ENCODE measurements at places on chromosomes 11 and 22.

- no peak for DNase-seq
Measured at GRCh38 chr11:30585125-30585891, 845 bp downstream of the MPPED2 start.

- peak; percentile 4 for DNase-seq
Measured at GRCh38 chr11:3130269-3131071, 34.6 kb downstream of the OSBPL5 start.

- no peak for DNase-seq
Measured at GRCh38 chr11:82830746-82831145, 69.5 kb downstream of the PRCP start.

- no peak for DNase-seq
Measured at GRCh38 chr22:44211946-44212930, 31.5 kb downstream of the PARVG start.

DNA sequence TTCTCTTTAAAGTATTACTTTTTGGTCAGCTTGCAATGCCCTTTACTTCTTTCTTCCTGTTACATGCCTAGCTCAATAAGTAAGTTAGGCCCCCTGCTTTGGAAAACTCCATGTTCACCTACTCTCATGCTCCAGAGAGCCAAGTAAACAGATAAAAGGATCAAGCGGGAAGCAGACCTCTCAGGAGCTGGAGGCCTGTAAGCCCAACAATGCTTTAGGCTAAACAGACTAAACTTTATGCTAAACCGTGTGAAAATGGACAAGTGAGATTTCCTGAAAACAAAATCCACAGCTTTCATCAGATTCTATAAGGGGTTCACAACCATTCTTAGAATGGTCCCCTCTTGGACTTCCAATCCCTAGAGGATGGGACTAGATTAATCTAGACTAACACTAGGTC lies 40.2 kb downstream of the CELF1 start:
- DNase-seq = no peak

Measured in BE2C (cell line).